Ureter (tissue), 1 donor: ENCODE measurements at places on chromosomes 1 and 21. TPM values are rescaled to one million over a fixed set of nuclear protein-coding genes. Genes with fewer than 3 reads are reported as not detected.

DNA sequence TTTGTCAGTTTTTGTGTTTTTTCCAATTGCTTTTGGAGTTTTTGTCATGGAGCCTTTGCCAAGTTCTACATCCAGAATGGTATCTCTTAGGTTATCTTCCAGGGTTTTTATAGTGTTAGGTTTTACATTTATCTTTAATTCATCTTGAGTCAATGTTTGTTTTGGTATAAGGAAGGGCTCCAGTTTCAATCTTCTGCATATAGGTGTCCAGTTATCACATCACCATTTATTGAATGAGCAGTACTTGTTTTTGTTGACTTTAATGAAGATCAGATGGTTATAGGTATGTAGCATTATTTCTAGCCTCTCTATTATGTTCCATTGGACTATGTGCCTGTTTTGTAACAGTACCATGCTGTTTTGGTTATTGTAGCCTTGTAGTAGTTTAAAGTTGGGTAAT lies 1233.1 kb downstream of the PLA2G4A start:
- no peak for DNase-seq

- DNase-seq: no peak
These were observed 980 bp upstream of the METTL18 start for GRCh38 chr1:169795687-169796086.

- no peak for DNase-seq
These were observed 34.2 kb downstream of the GATAD2B start for GRCh38 chr1:153888533-153888932.

DNA sequence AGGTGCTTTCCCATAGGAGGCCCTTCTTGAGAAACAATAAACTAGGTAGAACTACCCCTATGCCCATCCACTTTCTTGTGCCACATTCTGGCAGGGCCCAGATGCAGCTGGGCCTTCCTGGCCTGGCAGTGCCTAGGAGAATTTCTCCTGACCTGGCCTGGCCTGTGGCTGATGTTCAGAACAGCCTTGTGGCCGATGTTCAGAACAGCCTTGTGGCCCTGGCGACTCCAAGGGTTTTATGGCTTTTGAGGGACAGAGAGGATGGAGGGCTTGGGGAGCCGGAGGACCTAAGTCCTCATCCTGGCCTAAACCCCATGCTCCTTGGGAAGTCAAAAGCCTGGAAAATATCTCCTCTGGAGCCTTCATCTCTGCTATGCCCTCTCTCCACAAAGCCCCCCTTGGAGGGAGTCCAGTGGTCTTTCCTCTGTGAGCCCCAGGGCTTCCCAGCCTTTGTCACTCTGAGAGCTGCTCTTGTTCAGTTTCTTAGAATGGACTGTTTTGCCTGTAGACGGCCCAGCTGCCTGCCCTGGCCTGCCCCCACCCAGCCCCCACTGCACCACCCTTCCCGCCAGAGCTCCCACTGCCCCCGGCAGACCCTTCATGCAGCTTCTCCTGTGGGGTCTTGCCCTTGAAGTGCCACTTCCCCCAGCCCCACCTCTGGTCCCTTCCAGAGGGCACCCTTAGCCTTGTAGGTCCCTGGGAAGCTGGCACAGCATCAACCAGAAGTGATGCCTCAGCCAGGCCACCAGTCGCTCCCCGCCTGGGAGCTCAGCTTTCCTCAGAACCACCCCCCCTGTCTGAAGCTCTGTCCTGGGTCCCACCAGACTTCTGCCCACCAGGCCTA lies 7.0 kb downstream of the GPR37L1 start:
- no peak for DNase-seq

CAPN9 gene
- total RNA-seq: 3.0 TPM

RGS13 gene
- 0.62 TPM for total RNA-seq

DNA sequence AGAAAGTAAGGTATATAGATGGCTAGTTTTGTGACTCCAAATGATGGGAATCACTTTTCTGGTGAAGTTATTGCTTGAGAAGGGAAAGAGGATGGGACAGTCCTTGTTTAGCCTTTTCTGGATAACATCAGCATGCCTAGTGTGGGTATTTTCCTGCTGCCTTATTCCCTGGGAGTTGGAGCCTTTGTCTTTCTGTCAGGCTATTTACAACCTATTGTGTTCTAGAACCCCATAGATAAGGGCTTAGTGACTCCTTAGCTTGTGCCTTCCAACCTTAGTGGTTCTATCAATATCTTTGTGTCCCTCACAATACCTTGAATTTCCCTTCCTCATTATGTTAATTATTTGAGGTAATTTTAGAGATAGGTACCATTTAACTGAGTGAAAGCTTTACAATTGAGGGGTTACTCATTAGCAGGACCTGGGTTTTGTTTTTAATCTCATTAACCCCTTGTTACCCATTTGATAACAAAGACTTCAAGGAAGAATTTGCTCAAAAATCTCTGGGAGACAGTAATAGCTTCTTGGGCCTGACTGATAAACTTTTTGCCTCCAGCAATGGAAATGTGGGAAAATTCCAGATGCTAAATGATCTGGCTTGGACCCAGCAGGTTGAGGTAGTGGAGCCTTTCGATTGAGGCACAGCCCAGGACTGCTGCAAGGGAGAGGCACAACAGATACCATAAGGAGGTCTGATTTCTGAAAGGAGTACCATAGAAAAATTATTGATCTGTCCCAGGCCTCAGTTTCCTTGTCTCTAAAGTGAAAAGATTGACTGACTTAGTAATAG lies 49.0 kb downstream of the CACHD1 start:
- no peak for DNase-seq

GRCh38 chr1:230781594-230781993 lies 34.4 kb downstream of the CAPN9 start:
- no peak for DNase-seq

- no peak for DNase-seq
These were observed 16.3 kb upstream of the DNAJC6 start for GRCh38 chr1:65292861-65293593.

- no peak for DNase-seq
These were observed 245.3 kb upstream of the CSF3R start for GRCh38 chr1:36728051-36728450.

- DNase-seq: no peak
These were observed 58.8 kb downstream of the CLIC4 start for GRCh38 chr1:24803987-24804530.

SPRR5 gene
- not detected for total RNA-seq

GRCh38 chr1:71770121-71770520 lies 512.2 kb downstream of the NEGR1 start:
- no peak for DNase-seq

CACNA1S gene
- total RNA-seq: not detected

ALX3 gene
- total RNA-seq: not detected

DNA sequence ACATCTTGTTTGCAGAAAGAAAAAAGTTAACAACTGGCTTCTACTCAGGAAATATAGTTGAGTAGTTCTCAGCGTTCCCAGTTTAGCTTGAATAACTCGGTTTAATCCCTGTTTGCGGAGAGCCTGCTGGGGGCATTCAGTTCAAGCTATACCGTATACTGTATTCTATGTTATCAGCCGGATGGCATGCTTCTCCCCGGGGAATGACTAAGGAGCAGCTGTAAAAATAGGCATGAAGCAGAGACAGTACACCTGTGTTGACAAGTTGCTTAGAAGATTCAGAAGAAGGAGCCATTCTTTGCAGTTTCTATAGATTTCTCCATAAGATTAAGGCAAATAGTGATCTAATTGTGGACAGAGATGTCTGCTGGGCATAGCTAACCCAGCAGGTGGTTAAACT lies 267.8 kb upstream of the NCAM2 start:
- DNase-seq: no peak

GRCh38 chr1:26340047-26340481 lies 13.9 kb downstream of the CRYBG2 start:
- DNase-seq: no peak

DNA sequence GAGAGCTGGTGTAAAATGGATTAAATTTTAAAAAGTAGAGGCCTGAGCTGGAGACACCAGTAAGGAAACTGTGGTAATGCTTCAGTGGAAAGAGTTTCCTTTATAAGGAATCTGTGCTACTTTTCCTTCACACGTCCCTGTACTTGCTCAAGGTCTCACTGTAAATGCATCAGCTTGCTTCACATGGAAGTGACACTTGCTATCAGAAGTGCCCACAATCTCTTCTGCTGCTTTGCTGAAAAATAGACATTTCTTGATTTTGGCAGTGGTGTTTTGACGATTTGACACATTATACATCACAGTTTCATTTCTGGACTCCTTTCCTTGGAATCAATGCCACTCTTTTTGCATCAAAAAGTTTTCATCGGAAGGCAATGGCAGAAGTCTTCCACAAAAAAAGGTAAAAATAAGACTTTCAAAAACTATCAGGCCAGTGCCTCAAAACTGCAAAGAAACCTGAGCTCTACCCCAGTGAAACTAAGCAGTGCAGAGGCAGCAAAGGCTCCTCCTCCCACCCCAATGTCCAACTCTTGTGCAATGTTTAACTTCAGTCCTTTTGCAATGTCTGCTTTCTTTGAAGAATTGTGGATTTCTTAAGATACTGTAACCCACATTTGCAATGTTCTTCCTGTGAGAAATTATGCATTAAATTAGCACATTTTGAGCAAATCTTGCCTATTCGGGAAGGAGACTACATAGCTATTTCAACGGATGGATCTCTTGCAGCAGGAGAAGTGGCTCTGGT lies 18.4 kb upstream of the TSPAN2 start:
- DNase-seq: no peak

DNA sequence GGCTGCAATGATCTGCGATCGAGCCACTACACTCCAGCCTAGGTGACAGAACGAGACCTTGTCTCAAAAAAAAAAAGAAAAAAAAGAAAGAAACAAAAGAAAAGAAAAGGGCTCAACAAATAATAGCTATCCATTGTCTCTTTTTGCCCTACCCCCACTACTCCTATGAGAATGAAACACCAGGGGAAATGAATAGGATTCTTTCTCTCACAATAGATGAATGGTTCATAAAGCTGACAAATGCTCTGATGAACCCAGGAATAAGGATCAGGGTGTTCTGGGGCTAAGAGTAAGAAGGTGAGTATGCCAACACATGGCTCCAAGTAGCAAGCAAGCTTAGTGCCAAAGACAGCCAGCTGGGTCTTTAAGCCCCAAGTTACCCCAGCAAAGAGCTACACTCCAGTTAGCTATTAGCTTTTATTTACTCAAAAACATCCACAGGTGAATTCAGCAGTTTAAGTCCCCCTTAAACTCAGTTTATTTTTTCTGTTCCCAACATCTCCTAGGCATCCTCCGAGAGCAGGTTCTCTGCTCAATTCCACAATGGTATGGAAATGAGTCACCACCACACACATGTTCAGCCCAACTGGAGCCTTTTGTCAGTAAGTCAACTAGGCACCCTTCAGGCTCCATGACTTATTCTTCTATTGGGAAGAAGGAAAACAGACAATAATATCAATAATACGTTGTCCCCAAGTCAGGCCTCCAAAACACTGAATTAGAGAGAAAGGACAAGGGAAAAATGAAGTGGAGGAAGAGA lies 4.2 kb downstream of the ADORA3 start:
- DNase-seq: no peak

DNA sequence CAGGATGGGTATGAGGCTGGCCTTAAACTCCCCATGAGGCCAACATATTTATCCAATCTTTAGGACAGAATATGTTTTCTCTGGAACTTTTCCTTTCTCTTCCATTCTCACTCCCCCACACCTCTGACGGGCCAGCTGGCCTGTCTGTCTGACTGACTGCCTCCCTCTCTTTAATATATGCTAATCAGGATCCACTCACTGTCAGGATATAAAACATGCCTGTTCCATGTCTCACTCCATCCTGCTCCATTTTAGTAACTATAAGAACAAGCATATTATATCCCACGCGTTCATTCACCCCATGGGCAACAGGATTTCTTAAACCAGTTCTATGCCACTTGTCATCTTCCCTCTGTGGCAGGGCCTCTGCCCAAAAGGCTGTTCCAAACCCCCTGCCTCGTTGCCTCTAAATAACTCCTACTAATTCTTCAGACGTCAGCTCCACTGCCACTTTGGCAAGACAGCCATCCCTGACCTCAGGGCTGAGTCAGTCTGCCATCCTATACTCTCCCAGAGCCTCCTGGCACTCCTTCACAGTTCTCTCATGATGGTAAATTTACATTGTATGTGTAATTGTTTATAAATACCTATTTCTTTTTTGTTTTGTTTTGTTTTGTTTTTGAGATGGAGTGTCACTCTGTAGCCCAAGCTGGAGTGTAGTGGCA lies 84.3 kb upstream of the SPATA6 start:
- DNase-seq: no peak
